KBM-7 (cell line): ENCODE measurements at places on chromosomes 13 and 19.
A peak's percentile ranks its signal among the peaks of the same experiment; 100 is the strongest.

GRCh38 chr13:42981853-42982252 lies 10.2 kb downstream of the EPSTI1 start:
- no peak for DNase-seq

DNA sequence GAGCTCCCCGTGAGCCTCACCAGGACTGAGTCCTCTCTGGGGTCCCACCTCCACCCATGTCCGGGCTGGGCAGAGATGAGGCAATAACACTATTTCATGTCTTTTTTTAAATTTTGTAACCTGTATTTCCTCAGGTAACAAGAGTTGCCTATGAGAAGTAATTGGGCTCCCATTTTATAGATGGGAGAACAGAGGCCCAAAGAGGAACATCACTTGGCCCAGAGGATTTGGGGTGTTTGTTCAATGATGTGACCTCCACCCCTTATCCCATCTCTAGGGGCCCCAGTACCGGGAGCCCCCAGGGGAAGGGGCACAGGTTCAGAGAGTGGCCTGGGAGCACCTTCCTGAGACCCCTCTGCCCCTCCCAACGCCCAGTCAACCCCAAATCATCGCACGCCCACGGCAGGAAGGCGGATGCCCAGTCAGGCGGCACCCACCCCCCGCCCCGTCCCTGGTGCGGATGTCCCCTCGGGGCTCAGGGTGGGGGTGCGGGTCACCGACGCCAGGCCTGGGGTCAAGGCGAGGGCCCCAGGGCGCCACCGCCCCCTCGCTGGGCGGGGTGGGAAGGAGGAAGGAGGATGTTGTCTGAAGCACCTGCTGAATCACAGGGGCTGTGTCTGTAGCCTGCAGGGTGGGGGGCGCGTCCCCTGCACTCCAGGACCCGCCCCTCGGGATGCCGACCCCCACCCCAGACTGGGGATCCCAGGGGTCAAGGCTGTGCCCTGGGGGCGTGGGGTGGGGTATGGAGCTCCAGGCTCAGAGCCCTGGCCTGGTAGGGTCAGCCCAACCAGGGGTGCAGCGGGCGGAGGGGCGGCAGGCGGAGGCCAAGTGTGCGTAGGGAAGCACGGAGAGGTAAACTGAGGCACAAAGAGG lies 9.0 kb upstream of the CIRBP start:
- no peak for DNase-seq

DNA sequence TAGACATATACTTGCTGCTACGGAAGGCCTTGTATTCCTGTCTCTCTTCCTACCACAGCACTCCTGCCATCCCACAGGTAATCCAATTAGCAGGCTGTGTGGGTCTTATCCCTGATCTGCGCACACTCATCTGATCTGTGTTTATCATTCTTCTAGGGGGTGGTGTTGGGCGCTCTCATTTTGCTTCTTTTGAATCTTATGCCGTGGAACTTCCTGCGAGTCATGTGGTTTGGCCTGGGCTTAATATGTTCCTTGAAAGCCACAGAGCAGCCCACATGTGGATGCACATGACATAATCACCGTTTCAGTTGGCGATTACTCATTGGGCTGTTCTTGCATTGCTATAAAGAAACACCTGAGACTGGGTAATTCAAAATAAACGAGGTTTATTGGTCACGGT lies 7.5 kb downstream of the RASA3 start:
- no peak for DNase-seq

GRCh38 chr13:52842441-52842840 lies 6.0 kb downstream of the PCDH8 start:
- DNase-seq, result no peak

DNA sequence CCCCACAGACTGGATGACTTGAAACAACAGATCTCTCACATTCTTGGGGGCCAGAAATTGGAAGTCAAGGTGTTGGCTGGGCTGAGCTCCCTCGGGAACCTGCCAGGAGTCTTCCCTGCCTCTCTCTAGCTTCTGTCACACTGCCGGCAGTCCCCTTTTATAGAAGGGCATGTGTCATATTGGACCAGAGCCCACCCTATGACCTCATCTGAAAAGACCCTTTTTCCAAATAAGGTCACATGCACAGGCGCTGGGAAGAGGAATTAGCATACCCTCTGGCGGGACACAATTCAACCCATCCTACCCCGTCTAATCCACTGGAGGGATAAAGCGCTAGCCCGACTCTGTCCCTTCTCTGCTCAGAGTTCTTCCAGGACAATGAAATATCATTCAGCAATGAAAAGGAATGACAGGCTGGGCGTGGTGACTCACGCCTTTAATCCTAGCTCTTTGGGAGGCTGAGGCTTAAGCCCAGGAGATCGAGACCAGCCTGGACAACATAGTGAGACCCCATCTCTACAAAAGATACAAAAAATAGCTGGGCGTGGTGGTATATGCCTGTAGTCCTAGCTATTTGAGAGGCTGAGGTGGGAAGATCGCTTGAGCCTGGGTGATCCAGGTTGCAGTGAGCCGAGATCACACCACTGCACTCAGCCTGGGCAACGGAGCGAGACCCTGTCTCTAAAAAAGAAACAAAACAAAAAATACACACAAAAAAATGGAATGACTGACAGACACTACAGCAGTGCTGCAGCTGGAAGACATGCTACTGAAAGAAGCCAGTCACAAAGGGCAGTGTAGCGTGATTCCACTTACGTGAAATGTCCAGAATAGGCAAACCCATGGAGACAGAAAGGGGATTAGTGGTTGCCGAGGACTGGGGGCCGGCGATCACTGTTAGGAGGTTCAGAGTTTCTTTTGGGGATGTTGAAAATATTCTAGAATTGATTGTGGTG lies 28.5 kb downstream of the MEIS3 start:
- no peak for DNase-seq

DNA sequence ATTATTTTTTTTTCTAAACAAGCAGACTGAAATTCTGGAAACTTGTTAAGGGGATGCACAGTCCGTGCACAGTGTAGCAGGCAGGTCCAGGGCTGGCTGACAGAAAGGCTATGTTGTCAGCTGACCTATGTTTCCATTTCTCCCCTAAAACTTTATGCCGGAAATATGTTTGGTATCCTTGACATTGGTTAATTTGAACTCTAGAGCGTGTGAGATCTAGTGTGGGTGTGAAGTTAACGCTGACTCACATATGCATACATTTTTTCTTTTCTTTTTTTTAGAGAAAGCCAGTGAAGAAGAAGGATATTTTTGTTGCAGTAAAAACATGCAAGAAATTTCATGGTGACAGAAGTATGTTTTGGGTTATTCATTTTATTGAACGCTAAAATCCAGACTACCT lies 76.6 kb downstream of the B3GLCT start:
- no peak for DNase-seq

- no peak for DNase-seq
Measured at GRCh38 chr13:105587786-105588185, 947.7 kb downstream of the EFNB2 start.

GRCh38 chr19:492091-492531 lies 4.2 kb upstream of the MADCAM1 start:
- no peak for DNase-seq

- DNase-seq, result no peak
Measured at GRCh38 chr19:31339411-31339810, 9.8 kb downstream of the TSHZ3 start.

DNA sequence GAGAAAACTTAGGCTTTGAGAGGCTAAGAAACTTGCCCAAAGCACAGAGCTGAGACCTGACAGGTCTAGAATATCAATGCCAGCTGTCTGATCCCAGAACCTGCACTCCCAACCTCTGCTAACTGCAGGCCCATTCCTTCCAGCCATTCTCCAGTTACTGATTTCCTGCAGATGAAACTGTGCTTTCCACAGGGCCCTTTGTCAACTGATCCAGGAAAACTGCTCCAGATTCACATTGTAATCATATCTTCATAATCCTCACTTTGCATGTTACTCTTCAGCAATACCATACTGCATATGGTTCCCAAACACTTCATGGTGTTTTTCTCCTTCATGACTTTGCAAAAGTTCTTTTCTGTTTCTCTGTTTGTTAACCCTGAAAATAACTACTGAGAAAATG lies 100.6 kb downstream of the RAP2A start:
- no peak for DNase-seq

DNA sequence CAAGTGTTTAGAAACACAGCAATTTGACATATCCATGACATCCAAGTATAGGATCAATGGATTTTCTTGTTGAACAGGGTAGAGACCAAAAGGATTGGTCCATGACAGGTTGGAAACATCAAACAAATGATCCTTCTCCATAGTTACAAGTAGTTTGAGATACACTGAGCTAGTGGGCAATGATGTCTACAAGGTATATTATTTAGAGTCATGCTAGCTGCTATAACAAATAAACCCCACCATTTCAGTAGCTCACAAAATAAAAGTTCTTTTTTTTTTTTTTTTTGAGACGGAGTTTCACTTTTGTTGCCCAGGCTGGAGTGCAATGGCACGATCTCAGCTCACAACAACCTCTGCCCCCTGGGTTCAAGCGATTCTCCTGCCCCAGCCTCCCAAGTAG lies 4.9 kb upstream of the HAUS5 start:
- no peak for DNase-seq

GRCh38 chr19:45446295-45446694 lies 21.5 kb upstream of the FOSB start:
- peak; percentile 51 for DNase-seq

GRCh38 chr13:99688776-99689175 lies 187.5 kb downstream of the TM9SF2 start:
- no peak for DNase-seq

DNA sequence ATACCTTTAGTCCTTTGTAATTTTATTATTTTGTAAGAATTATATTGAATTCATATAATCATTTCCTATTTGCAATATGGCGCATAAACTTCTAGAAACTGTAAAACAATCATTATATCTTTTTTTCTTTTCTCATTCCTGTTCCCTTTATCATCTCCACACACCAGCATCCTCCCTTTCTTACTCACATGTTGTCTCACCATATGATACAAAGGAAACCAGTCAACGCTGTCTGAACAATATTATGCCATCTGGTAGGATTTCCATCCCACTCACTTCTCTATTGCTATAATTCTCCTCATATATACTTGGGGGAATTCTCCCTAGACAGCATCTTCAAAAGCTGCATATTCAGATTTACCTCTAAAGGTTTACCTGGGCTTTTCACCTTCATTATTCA lies 389.8 kb downstream of the NDFIP2 start:
- DNase-seq, result no peak

GRCh38 chr13:35333157-35333556 lies 143.3 kb downstream of the MAB21L1 start:
- no peak for DNase-seq

GRCh38 chr13:104764600-104764999 lies 1698.4 kb upstream of the SLC10A2 start:
- DNase-seq, result no peak

DNA sequence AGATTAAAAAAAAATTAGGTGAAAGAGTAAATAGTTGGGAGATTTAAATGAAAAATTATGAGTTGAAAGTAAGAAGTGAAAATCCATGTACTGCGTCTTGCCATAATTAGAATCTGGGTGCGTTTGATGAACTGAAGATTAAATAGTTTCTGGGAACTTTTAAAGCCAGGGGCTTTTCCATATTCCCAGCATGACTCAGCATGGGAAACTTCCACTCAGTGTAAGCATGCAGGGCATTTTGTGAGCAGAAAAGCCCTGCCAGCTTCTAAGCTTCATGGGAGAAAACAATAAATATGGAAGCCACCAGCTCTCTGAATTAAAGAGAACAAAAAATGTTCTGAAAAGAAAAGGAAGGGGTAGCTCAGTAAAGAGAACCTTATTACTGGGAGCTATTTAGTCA lies 62.0 kb upstream of the EDNRB start:
- DNase-seq, result no peak

DNA sequence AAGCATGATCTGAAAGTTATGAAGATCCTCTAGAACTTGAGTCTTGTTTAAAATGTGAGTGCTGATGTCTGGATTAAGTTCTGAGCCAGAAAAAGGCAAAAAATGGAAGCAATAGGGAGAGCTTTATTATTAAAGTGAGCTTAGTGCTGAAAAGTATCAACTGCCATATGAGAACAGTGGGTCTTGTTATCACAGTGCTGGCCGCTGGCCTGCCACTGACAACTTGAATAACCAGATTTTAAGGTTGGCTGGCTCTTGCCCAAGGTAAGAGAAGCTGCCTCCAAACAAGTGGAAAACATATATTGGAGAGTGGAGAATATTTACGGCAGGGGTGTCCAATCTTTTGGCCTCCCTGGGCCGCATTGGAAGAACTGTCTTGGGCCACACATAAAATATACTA lies 33.9 kb downstream of the NUFIP1 start:
- no peak for DNase-seq
